ENCODE measurements at places on chromosomes 7 and 10. TPM values are rescaled to one million over a fixed set of nuclear protein-coding genes. Genes with fewer than 3 reads are reported as not detected.

The SEC31B gene
- total RNA-seq: 26.0 TPM

The CYP2E1 gene
- total RNA-seq: 2.4 TPM

The POP7 gene
- total RNA-seq: 43.7 TPM

The ERVW-1 gene
- not detected for total RNA-seq

The LIPF gene
- total RNA-seq: not detected

The ATP6V1F gene
- 155 TPM for total RNA-seq

The OLAH gene
- not detected for total RNA-seq

The SLC29A3 gene
- total RNA-seq: 8.2 TPM

The MBL2 gene
- not detected for total RNA-seq

The HPSE2 gene
- total RNA-seq: not detected

The MRC1 gene
- total RNA-seq: not detected

- no peak for DNase-seq
These were observed 32.5 kb downstream of the SEMA3A start for GRCh38 chr7:84162125-84162524.

DNA sequence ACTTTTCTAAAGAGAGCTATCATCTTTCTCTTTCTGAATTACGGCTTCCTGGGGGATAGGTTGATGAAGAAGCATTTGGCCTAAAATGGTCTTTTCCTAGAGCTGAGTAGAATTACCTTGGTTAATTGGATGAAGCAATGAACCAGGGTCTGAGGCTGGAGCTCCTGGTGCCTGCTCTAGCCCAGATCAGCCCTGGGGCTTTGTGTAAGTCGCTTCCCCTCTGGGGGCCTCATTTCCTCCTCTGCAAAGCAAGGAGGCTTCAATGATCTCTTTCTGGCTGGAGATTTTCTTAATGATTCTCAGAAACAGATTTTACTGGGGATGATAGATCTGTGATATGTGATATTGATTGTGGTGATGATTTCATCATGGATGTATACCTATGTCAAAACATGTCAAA is 3.5 kb upstream of the CPA2 start:
- no peak for DNase-seq

DNA sequence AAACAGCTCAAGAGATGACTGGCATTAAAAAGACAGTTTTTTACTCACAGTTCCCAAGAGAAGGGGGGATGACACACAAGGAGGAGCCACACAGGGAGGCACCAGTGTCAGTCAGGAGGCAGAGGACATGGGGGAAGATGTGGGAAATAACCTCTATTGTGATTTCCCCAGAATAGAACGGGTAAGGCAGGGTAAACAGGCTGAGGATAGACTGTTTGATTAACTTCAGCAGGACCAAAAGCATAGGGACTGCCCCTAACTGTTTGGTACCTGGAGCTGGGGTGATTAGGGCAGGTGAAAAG is 60.7 kb downstream of the RAPGEF5 start:
- DNase-seq: no peak

DNA sequence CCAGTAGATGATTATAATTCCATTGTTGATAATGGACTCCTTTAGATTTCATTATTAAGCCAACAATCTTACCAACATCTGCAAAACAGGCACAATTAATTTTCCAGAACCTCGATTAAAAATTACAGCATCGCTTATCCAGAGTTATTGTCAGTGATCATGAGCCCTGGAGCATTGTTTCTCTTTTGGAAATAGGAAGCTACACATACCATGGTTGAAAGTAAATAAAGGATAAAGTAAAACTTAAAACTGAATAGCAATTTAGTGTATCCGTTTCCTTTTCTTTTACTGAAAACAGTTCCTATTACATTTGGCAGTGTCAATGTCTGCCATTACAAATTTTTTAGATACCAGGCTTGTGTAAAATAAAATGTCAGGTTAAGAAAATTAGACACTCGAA is 9.9 kb upstream of the HOXA2 start:
- DNase-seq: no peak

GRCh38 chr7:82175319-82175718 is 268.3 kb downstream of the CACNA2D1 start:
- no peak for DNase-seq

GRCh38 chr7:44976040-44976745 is 2.6 kb downstream of the MYO1G start:
- DNase-seq: no peak

DNA sequence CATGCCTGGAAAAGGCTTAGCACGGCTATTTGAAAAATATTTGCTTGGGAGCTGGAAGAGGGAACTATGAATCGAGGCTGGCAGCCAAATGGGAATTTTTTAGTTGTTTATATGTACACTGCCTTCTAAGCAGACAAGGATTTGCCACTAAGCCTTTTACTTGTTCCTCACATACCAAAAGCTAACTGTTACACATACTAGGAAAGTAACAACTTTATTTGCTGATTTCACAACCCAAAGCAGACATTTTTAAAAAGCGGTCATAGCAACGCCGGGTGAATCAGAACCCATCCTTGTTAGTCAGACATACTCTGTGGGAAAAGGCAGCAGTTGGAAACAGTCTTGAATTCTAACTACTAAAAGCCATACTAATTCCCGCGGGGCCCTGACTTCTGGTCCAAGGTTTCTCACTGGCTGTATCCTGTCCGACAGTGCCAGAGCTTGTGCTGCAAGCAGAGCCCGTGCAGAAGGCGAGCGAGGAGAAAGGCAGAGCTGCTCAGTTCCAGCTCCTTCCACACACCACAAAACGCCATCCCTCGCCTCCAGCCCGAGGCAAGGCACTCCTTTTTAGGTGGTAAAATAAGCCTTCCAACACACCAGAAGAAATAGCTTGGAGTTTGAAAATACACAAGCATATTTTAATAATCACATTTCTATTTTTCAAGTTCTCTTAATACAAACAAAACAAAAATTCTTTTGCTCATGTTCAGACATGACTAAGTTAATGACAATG is 89.2 kb downstream of the RNF216 start:
- no peak for DNase-seq

GRCh38 chr10:69044546-69044945 is 43.4 kb upstream of the SRGN start:
- no peak for DNase-seq

DNA sequence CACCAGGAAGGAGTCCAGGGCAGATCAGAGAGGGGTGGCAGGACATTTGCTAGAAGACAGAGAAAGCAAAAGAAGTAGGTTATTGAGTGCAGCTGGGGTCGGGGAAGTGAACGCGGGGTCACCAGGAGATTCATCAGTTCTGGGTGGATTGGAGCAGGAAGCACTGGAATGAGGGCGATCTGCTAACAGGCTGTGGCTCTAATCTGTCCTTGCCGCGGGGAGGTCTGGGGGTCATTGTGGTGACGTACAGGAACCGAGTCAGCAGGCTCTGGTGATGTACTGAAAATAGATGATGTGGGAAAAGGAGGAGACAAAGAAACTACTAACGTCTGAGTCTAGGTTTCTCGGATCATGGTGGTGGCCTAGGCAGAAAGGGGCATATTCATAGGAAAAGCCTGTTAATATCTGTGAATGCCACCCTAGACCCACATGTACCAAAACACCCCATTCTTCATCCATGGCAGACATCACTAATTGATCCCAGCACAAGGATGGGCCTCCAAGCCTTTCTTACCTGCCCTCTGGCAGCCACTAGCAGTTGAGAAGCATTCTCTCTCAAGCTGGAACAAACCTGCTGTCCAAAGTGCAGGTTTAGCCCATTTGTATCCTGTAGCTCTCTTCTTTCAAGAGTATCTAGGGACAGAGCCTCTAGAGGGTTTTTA is 134.5 kb downstream of the C10orf105 start:
- no peak for DNase-seq

DNA sequence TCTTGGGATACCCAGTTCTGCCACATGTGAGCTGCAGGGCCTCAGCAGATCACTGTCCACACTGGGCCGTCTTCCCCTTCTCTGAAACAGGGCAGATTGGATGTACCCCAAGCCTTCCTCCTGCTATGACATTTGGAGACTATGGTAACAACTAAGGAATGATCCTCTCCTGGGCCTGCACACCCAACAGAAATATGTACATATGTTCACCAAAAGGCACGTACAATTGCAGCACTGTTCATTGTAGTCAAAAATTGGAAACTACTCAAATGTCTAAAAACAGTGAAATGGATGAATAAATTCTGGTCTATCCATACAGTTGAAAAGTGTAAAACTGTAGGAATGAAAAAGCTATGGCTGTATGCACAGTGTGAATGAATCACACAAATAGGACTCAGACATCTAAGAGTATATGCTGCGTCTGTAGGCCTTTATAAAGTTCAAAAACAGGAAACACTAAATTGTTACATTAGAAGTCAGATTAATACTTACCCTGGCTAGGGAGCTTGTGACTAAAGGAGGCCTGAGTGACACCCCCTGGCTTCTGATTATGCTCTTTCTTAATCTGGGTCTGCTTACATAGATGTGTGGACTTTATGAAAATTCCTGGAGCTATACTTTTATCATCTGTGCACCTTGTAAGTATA is 16.1 kb upstream of the XPNPEP1 start:
- no peak for DNase-seq

DNA sequence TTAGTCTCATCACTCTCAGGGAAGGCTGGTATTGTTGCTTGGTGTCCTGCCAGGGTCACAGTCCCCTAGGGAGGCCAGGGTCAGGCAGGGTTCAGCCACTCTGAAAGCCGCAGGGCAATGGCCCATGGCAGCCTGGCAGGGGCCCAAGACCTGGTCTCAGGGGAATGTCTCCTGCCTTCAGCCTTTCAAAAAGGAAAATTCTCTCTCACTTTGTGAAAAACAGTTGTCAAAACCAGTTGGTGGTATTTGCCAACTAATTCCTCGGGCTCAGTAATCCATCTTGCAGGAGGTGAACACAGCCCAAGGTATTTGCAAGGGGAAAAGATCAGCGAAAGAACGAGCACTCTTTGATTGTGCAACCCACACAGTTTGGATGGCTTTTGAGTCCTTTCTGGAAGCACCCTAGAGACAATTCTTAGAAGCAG is 101.5 kb downstream of the JCAD start:
- no peak for DNase-seq

DNA sequence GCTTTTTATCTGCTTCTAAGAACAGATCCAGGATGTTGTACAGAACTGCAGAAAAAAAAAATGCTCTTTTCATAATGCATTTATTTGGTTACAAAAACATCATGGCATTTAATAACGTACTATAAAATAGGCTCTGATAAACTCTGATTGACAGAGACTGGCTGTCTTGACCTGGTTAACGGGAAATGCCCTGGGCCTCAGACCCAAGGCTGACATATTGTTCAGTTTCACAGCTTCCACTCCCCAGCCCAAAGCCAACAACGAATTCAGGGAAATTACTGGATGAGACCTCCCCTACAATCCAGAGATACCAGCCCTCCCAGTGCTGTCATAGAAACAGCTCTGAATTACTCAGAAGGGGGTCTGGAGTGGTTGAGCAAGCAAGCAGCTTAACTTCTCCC is 260.1 kb downstream of the CREB5 start:
- DNase-seq: no peak

- no peak for DNase-seq
These were observed 11.0 kb downstream of the DLG5 start for GRCh38 chr10:77915319-77916105.

DNA sequence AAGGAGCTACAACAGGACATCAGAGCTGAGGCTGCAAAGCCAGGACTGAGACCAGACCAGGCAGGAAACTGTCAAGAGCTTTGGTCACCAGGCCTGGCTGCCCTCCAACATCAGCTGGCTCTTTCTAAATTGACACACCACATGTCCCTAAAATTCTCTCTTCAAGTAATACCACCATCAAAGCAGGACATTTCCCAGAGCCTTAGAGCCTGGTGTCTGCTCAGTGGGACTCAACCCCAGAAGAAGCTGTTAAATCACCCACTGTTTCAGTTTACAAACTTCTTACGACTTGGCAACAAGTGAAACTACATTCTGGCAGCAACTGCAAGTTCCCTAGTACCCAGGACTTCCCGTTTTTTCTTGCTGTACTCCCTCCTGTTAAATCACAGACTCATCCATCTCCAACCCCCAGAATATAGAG is 3.8 kb upstream of the IL6 start:
- DNase-seq: no peak

DNA sequence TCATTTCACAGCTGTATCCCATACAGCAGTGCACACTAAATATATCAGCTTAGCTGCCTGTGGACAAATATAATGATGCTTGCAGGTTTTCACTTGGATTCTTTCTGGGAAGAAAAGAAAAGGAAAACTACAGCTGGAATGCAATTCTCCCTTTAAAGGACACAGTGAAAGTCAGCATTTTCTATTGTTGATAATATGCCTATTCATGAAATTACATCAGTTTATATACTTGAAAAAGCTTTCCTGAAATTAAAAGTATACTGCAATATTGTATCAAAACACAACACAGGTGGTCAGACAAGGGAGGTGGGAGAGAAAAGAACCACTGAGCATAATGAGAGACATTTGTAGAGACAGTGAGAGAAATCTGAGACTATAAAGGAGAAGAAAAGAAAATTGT is 20.3 kb downstream of the THSD7A start:
- no peak for DNase-seq

DNA sequence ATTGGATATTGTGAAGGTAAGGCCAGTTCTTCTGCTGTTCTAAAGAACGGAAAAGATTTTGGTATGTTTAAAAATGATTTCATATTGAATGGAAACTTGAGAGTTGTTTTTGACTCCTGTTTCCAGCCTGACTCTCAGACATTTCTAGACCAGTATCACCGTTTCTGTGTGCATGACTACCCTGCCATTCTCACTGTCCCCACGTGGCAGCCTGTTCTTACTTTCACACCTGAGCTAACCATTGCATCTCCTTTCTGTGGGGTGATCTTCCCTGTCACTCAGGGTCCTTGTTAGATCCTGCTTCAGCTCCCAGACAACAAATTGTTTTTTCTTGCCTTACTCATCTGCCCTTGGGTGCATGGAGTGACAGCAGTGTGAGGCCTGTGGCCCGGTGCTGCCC is 38.9 kb downstream of the GLRX3 start:
- no peak for DNase-seq

GRCh38 chr7:19957664-19958063 is 184.2 kb upstream of the TMEM196 start:
- DNase-seq: no peak

GRCh38 chr7:2814946-2815874 is 28.9 kb downstream of the GNA12 start:
- no peak for DNase-seq

GRCh38 chr10:16001581-16001980 is 141.3 kb upstream of the MINDY3 start:
- DNase-seq: no peak

Data from OCI-LY7 (cell line).